Caudate nucleus (tissue), 63 donors: ENCODE measurements at places on chromosomes 3 and 15.

- DNase-seq, result no peak
Measured at GRCh38 chr15:63560741-63561448, 36.3 kb upstream of the FBXL22 start.

DNA sequence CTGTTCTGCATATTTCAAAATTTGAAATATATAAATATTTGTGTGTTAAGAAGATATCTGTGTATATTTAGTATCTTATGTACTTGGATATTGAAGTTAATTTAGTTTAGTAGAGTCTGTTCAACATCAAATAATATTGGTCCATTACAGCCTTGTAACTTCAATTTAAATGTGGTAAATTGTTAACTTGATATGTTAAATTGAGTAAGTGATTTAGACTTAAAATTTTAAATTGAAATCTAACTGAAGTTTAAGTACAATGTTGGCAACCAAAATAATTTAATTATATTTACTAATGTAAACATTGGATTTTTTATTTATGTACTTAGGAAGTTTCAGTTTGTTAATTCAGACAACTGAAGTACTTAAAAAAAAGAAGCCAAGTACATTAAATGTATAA lies 343.9 kb upstream of the DNAJC19 start:
- no peak for DNase-seq

DNA sequence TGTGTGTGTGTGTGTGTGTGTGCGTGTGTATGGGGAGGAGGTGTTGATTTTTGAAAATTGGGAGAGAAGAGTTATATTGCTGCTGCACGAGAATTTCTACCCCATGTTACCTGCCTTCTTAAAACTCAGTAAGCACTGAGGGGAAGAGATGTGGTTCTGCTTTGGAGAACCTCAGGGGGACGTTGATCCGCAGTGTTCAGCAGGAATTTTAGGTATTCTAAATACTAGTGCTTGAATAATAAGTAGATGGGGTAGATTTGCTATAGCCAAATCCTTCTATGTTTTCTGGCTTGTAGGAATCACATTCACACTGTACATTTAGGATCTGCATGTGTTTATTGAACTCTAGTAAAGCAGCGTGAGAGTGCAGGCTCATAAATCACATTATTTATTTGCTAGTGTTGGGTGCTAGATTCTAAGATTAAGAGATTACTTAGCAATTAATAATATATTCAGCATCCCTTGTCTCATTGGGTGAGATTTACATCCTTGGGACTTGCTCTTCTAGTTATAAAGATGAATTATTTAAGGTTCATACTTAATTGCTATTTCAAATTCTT lies 268.1 kb downstream of the MFSD1 start:
- DNase-seq, result no peak

DNA sequence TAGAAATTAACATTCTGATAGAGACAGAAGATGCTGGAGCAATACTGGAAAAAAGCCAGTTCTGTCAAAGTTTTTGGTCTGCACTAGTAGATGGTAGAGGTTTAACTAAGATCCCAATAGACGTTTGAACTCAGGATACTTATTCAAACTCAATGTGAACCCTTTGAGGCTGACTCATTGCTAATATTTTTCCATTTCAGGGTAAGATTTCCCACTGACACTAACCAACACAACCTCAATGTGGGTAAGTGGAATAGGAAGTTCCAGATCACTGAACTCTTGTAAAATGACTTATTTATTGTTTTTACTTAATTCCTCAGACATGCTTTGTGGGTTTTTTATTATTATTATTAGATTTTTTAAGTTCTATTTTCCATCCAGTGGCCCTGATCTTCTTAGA lies 1024.8 kb downstream of the EPHA3 start:
- no peak for DNase-seq

- DNase-seq, result no peak
Measured at GRCh38 chr3:79767905-79768267, at the start of gene ROBO1. ROBO1 (minus strand) TSS chr3:79767998.

GRCh38 chr3:71942432-71943187 lies 157.7 kb upstream of the PROK2 start:
- no peak for DNase-seq

DNA sequence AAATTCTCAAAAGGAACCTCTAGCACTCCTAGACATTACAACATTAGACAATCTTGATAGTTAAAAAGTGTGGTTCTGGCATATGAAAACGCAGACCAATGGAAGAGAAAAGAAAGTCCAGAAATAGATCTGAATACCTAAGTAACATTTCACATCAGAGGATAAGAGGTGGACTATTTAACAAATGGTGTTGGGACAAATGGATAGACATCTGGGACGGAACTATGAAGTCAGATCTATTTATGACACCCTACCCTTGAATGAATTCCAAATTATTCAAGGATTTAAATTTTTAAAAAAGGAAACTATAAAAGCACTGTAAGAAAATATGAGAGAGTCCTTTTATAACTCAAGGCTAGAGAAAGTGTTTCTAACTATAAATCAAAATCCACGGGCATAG lies 111.3 kb downstream of the SCN11A start:
- no peak for DNase-seq

DNA sequence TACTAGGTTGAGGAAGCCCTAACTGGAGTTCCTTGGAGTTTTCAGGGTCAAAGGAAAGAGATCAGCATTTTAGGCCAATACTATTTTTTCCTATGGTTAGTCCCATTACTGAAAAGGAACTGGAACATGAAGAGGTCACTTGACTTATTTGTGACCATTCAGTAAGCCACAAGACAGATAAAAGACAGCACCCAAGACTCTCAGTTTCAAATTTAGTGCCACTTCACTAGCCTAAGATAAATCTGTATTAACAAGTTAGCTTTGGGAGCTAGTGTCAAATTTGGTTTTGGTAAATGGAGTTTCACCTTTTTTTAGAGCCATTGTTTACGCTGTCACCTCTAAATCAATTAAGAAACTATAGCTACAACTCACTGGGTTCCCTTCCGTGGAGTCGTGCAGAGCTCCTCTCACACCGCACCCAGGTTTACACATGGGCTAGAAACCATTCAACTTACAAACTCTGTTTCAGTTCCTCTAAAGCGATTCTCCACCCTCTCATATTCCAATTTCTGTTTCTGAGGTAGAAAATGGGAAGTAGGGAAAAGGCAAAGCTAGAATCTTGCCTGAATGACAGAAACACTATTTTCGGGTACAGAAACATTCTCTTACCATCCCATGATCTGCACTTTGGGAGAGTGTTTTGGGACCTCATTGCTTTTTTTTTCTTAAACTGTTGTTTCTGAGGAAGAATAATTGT lies 14.4 kb downstream of the CCDC32 start:
- no peak for DNase-seq
